T1000 (cell line): ENCODE measurements at places on chromosomes 12 and 14.

GRCh38 chr12:84842406-84843013 is 70.1 kb downstream of the SLC6A15 start:
- no peak for DNase-seq

DNA sequence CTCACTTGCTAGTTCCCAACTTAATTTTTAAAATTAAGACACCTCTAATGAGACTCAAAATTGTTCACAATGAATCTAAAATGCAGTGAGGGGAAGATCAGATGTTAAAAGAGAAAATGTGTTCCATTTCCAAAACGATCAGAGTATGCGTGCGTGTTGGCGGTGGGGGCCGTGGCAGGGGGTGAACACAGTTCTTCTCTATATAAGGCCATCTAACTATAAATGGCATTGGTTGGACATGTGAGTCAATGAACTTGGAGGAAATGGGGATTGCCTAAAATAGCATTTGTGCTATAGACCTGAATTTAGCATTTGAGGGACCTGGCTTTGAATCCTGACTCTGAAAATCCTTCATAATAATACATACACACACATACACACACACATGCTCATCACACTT is 149.4 kb downstream of the FOXN3 start:
- DNase-seq, result no peak

- DNase-seq, result no peak
These were observed 129.6 kb upstream of the CDKN3 start for GRCh38 chr14:54267172-54267571.

DNA sequence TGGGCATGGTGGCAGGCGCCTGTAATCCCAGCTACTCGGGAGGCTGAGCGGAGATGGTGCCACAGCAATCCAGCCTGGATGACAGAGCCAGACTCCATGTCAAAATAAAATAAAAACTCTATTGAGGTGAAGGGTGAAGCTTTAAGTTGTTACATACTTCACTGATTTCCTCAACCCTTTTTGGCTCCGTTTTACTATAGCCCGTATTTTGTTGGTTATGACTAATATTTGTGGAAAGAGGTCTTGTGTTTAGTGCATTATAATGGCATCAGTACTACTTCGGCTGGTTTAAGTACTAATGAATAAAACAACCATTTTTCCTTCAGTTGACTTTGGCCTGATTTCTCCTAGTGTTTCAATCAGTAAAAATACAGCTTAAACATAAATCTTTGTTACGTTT is 27.0 kb upstream of the SLC2A14 start:
- DNase-seq, result no peak

DNA sequence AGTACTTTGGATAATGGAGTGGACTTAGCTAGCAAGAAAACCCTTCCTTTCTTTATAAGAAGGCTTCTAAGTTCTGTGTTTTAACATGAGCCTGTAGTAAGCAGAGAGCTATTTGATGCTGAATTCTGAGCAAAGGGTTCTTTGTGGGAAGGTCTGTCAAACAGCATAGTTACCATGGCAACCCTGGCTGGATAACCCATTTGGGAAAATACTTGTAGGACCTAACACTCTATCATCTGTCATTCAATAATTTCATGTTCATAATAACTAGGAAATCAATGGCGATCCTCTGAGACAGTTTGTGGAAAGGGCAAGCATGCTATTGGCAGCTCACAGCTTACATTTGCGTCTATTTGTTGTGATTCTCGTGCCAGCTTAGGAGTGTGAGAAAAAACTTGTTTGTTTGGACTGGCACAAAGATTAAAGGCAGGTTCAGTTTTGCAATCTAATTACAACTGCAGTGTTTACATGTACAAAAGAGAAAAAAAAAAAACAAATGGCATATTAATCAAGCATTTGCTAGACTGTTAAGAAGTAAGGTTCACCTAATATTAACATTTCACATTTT is 219.2 kb downstream of the PDZRN4 start:
- no peak for DNase-seq

- DNase-seq, result no peak
These were observed 6.4 kb downstream of the TMEM121 start for GRCh38 chr14:105532735-105533141.

DNA sequence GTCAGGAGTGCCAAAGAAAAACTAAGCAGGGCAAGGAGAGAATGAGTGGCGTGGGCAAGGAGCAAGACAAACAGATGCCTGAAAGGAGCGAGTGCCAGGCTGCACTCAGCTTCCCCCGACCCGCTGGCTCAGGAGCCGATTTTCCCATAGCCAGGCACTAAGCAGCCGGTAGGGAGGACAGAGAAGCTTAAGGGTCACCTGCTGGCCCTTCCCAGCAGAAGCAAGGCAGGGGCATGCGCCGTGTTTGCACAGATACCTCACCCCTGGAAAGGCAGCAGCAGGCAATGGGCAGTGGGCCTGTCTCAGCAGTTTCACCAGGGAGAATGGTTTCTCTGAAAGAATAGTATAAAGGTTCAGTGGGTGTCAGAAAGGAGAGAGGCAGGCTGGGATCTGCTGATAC is 104.9 kb upstream of the FKBP4 start:
- no peak for DNase-seq

GRCh38 chr14:99176156-99176945 is 95.6 kb downstream of the BCL11B start:
- no peak for DNase-seq

DNA sequence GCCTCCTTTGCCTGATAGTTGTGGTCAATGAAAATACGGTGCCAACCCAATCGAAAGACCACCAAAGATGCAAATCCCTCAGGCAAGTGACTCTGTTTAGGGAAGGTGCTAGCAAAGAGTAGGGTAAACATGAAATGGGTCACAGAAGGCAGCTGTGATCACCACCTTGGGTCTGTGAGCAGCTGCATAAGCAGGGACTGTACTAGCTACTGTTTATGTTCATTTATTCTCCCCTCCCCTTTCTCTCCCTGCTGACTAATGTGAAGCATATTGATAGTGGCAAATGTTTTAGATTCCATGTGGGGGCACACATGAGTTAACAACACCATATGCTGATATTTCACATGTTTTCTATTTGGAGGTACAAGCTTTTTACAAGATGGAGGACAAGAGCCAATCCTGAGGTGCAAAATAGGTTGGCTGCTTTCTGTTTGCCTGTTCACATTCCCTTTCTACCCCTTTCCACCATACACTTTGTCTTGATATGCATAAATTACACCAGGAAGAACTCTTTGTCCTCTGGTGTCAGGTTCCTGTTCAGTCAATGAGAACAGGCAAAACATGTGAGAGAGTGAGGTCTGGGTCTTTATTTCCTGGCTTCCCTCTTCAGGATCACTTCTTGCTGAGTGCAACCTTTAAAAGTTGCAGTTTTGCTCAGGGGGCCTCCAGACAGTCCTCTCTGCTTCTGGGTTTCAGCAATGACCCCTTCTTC is 71.1 kb downstream of the AVPR1A start:
- no peak for DNase-seq

GRCh38 chr14:35374263-35374712 is 30.3 kb downstream of the NFKBIA start:
- peak; percentile 58 for DNase-seq

DNA sequence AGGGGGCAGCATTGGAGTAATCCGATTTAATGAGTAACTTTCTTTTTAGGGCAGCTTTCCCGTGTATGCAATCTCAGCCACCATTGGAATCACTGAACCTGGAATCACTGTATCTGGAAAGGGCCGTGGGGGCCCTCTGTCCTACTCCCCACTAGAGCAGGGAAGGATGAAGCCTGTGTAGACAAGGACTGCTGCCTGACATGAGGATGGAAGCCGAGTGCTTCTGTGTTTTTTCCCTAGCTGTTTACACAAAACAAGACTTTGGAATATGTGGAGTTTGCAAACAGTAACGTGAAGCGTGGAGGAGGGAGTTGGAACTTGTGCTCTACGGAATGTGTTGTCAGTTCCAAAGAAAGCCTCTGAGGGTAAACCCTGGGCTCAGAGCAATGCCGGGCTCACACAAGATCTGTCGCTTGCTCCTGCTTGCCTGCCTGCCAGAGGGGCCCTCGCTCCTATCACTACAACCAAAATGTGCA is 32.4 kb upstream of the HDAC7 start:
- DNase-seq, result no peak

DNA sequence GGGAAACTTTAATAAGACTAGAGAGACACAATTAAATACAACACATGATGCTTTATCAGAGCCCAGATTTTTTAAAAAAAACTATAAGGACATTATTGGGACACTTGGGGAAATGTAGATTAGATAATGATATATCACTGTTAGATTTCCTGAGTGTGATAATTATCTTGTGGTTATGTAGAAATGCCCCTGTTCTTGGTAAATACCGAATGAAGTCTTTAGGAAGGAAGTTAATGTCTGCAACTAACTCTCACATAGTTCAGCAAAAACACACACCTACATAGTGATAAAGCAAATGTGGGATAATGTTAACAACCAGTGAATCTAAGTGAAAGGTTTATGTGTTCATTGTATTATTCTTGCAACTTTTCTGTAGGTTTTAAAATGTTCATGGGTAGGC is 14.6 kb upstream of the CACNB3 start:
- no peak for DNase-seq

GRCh38 chr14:23895480-23895879 is 58.1 kb upstream of the DHRS4 start:
- no peak for DNase-seq

GRCh38 chr14:75752086-75752485 is 91.0 kb downstream of the TTLL5 start:
- DNase-seq, result no peak

GRCh38 chr12:124904306-124905098 is 9.9 kb downstream of the UBC start:
- DNase-seq, result peak; percentile 69

DNA sequence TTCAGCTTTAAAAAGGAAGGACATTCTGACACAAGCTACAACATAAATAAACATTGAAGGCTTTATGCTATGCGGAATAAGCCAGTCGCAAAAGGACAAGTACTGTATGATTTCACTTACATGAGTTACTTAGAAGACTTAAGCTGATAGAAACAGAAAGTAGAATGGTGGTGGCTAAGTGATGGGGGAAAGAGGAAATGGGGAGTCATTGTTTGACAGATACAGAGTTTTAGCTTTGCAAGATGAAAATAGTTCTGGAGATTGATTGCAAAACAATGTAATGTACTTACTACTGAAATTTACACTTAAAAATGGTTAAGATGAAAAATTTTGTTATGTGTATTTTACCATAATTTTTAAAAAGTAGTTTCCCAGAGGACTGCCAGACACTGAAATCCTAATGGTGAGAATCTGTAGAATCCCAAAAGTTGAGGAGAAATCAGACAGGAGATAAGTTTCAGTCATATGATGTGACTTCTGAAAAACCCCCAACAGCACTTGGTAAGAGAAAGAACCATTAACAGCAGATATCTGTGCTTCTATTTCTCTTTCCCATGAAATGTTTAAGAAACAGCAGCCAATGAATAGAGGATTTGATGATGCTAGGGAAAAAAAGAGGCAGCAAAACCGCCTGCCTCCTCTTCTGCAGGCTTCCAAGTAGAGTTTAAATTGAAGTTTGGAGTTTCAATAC is 16.6 kb upstream of the CLEC2A start:
- no peak for DNase-seq

DNA sequence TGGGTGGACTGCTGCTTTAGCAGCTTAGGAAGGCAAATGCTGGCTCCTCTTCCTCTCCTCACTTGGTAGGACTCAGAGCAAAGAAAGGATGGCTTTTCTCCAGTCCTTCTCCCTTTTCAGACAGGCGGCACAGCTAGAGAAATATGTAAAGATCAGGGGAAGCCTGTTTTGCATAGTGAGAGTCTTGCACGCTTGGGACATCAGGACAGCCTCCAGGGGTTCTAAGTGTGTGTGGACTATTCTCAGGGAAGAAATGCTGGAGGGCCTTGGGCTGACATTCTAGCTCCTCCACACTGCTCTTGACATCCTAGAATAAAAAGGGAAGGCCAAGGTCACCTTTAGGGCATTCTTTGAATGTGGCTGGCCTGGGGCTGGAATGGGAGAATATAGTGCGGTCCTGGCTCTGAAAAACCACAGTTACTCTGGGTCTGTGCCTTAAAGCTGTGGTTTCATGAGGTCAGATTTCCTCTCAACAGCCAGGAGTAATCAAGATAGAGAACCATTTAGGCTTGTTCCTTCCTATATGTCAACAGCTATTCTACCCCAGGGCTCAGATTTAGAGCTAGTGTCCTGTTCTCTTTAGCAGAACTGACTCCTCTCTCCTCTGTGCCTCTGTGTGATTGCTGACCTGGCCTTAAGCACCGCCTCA is 24.3 kb downstream of the CMA1 start:
- no peak for DNase-seq

GRCh38 chr14:104277416-104278213 is 139.2 kb downstream of the KIF26A start:
- DNase-seq, result no peak

DNA sequence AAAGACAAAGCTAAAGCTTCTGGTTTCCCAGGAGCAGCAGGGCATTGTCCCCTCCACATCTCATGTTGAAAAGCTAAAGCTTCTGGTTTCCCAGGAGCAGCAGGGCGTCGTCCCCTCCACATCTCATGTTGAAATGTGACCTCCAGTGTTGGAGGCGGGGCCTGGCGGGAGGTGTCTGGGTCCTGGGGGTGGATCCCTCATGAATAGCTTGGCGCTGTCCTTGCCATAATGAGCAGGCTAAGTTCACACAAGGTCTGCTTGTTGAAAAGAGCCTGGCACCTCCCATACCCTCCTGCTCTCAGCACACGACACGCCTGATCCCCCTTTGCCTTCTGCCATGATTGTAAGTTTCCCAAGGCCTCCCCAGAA is 123.7 kb downstream of the PIWIL1 start:
- no peak for DNase-seq

GRCh38 chr12:24948420-24948756 is 513 bp downstream of the BCAT1 start:
- DNase-seq, result no peak

DNA sequence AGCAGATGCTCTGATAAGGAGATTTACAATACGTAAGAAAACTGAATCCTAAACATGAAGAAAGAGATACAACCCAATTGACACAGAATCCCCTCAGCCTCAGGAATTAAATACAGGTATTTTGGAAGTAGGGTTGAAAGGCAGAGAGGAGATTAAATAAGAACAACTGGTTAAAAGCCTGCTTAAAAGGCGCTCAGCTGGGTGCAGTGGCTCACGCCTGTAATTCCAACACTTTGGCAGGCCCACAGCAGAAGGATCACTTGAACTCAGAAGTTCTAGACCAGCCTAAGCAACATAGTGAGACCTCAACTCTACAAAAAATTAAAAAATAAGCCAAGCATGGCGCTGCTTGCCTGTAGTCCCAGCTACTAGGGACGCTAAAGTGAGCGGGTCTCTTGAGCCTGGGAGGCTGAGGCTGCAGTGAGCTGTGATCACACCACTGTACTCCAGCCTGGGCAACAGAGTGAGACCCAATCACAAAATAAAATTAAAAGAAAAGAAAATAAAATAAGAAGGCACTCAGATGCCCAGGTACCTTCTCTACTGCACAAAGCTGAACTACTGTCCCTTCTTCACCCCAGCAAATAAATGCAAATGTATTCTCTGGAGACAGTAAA is 32.9 kb downstream of the MED13L start:
- no peak for DNase-seq
